ENCODE measurements at places on chromosomes 16 and 17.

DNA sequence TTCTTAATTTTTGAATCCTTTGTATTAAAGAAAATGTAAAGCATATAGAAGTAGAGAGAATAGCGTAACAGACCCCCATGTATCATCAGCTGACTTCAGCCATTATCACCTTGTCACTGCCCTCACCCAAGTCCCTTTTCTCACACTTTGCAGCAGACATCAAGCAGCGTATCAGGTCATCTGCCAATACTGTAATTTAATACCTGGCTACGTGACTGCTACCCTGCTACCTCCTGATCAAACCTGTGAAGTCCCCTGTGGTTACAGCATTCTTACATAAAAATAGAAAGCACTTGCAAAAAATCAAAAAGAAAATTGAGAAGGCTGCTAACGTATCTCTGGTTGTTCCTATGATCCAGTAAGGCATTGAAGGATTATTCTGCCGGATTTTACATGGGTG lies 96.4 kb downstream of the PLCG2 start:
- no peak for DNase-seq

DNA sequence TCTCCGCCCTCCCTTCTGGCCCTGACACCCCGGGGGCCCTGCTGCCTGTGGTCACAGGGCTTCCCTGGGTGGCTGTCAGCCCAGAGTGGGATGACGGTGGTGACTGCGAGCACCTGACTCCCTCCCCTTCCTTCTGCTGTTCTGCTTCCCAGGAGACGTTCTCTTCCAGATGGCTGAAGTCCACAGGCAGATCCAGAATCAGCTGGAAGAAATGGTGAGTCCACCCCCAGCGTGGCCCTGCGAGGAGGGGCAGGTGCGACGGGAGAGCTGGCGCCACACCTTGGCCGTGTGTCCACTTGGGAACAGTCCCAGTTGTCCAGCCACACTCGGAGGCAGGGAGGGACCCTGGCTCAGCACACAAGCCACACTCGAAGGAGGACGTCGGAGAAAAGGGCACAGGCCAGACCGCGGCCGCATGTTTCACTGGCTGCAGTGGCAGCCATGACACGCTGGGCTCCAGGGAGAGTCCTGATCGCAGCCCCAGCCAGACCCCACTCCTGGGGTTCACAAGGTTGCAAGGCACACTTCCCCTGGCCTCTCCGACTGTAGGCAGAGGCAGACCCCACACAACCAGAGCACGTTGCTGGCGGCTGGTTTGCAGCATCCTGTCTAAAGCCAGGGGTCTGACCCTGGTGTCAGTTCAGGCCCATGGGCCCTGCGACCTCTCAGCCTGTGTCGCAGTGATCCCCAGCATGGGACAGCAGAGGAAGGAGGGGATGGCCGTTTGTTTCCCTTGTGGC lies 49.9 kb downstream of the BAIAP2 start:
- DNase-seq = no peak

DNA sequence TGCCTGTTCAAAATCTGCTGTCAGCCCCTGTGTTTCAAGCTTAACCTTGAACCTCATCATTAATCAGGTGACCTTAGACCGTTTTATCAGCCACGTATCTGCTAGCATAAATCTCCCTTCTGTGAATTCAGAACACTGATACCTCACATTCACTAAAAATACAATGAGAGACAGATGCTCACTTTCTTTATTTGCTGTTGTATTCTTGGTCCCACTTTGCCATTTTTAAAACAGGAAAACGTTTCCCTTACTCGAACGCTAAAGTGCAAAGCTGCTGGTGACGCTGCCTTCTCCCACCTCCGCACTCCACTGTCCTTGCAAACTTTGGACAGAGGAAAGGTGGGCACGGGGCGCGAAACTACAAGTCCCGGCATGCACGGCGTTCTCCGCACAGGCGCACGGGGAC lies 220 bp upstream of the ARHGAP44 start:
- no peak for DNase-seq

GRCh38 chr17:9244066-9245052 lies 223.0 kb downstream of the NTN1 start:
- peak; percentile 75 for DNase-seq

DNA sequence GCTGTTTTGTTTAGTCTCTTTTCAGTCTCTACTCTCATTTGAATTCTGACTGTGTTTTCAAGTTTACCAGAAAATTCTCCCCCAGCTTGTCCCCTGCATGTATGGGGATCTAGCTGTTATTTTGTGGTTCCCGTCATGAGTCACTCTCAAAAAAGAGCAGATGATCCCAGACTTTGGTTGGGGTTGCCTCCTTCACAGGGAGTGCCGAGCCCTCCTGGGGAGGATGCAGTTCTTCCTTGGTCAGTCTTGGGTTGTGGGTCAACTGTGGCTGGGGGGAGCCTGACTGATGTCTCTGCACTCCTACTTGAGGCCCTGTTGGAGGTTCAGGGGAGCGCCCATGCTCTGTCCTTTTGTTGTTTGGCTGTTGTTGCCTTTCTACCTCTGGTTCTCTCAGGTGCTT lies 37.7 kb downstream of the EPN2 start:
- DNase-seq = no peak

GRCh38 chr17:34361478-34362061 lies 1.5 kb downstream of the CCL1 start:
- DNase-seq = peak; percentile 70

GRCh38 chr17:73584049-73584448 lies 60.2 kb downstream of the SDK2 start:
- no peak for DNase-seq

DNA sequence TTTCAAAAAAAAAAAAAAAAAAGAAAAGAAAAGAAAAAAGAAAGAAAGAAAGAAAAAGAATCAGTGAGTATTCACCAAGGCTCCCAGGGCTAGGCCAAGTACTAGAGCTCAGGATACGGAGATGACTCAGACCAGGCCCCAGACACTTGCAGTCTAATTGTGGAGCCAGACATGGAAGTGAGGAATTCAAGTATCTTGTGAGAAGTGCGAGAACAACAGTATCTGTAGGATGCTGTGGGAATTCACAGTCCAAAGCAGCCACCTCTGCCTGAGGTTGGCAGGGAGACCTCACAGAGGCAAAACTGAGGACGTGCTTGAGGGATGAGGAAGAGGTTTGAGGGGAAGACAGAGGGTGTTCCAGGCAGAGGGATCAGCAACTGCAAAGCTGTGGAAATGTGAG lies 14.0 kb upstream of the ALDOA start:
- peak; percentile 22 for DNase-seq

DNA sequence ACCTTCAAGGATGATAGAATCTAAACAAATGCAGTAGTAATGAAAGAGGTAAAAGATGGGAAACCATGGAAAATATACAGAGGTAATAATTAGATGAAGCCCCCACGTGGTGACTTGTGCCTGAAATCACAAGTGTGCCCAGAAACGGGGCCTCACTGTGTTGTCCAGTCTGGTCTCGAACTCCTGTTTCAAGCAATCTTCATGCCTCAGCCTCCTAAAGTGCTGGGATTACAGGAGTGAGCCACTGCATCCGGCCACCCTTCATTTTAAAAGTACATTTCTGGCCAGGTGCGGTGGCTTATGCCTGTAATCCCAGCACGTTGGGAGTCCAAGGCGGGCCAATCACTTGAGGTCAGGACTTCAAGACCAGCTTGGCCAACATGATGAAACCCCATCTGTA lies 14.2 kb upstream of the PRR14 start:
- no peak for DNase-seq

- DNase-seq = no peak
Measured at GRCh38 chr17:76353004-76353598, 615 bp downstream of the PRPSAP1 start.

All from fibroblast of skin of left quadriceps (primary cell).